ENCODE measurements at places on chromosomes 4 and X.

GRCh38 chr4:127586922-127587571 lies 45.7 kb upstream of the INTU start:
- peak; percentile 80 for DNase-seq

- no peak for DNase-seq
Observed at GRCh38 chr4:140833280-140833679, 77.1 kb upstream of the TBC1D9 start.

DNA sequence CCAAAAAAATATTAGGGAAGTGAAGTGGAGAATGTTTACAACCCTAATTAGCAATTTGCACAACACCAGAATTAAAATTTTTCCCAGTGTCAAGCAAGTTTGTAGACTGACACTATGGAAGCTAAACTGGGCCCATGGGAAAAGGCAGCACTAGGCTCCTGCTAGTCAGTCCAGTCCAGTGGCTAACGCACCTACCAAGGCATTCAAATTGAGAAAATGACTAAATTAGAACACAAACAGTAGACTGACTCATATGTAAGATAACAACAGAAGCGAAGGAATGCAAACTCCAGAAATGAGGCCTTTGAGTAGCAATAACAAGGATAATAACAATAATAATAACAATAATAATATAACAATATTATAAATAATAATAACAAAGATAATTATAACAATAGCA lies 90.7 kb downstream of the GRIA3 start:
- no peak for DNase-seq

- no peak for DNase-seq
Observed at GRCh38 chrX:18892899-18893298, 91.0 kb downstream of the PHKA2 start.

DNA sequence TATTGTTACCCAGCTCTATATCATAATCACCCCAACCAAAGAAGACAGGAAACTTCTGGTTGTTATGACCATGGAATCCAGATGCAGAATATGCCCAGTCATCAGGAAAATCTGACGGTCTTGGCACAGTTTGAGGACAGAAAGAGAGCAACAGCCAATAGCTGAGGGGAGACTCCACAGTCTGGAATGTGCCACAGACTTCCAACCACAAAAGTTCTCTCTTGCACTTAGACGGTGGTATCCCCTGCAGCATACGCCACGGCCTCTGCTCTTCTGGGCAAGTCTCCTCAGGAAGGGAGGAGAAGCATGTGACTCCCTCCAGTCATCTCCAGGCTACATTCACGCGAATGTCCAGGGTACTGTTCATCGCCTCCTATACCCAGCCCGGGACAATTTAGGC lies 18.4 kb downstream of the ZNF827 start:
- no peak for DNase-seq

- no peak for DNase-seq
Observed at GRCh38 chr4:77920371-77920770, 57.7 kb downstream of the MRPL1 start.

GRCh38 chrX:136209016-136209738 lies 42.0 kb downstream of the MAP7D3 start:
- DNase-seq = peak; percentile 76

- DNase-seq = no peak
Observed at GRCh38 chrX:8846266-8846665, 45.1 kb upstream of the FAM9A start.

DNA sequence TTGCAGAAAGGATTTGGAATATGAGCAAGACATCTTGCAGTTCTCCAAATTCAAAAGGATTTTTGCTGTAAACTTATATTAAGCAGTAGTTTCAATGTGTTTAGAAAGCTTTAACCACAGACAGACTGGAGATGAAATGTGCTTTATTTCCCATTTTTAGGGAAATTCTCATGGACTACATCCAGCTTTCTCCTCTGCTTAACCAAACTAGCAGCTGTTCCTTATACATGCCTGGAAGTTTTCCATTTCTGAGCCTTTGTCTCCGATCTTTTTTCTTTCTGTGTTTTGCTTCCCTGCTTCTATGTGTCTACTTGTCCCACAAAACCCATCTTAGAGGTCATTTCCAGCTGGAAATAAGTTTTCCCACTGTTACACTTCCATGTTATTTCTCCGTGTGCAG lies 41.6 kb downstream of the TMA16 start:
- DNase-seq = no peak

- DNase-seq = no peak
Observed at GRCh38 chr4:188732131-188732530, 592.9 kb downstream of the TRIML1 start.

DNA sequence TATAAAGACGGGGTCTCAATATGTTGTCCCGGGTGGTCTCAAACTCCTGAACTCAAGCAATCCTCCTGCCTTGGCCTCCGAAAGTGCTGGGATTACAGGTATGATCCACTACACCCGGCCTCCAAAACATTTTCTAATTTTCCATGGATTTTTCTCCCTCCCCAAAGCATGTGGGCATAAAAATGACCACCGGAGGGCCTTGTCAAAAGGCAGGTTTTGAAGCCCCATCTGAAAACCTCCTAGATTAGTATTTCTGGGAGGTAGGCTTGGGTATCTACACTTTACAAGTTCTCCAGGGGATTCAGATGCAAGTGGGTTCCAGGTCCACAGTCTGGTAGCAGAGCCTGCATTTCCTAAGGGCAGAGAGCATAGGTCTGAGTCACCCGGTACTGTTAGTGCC lies 1.4 kb upstream of the GPR173 start:
- DNase-seq = peak; percentile 46

- DNase-seq = no peak
Observed at GRCh38 chrX:31314921-31315320, 243.1 kb upstream of the FTHL17 start.

DNA sequence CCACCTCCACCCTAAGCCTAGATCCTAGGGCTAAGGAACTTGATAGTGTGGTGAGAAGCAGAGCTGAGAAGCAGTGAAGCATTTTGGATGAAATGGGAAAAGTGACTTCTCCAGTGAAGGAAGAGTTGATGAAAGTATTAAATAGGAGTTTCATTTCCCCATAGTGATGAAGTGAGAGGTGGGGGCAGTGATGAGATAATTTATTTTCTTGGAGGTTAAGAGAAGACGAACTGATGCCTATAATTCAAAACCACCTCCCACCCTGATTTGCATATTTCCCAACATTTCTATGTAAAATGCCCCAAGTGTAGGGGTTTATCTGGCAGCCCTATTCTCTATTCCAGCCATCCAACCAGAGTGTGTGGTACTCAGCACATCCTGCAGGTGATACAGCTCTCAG lies 6.3 kb downstream of the LONRF3 start:
- no peak for DNase-seq

DNA sequence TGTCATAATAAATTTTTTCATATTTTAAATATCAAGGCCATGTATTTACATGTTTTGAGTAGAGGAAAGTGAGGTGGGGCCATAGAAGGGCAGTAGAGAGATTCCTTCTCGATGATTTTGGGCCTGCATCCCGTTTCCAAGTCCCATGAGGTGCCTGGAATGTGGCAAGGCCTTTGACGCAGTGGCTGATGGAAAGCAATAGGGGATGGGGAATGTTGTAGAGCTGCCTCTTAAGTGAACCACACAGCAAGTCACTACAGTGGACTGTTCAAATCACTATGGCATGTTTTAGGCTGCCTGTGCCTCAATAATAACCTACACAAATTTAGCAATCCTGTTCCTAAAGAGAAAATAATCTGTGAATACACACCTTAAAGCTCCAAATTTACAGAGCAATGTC lies 48.3 kb downstream of the ANXA5 start:
- DNase-seq = no peak

- no peak for DNase-seq
Observed at GRCh38 chrX:1074172-1074571, 138.3 kb downstream of the CRLF2 start.

DNA sequence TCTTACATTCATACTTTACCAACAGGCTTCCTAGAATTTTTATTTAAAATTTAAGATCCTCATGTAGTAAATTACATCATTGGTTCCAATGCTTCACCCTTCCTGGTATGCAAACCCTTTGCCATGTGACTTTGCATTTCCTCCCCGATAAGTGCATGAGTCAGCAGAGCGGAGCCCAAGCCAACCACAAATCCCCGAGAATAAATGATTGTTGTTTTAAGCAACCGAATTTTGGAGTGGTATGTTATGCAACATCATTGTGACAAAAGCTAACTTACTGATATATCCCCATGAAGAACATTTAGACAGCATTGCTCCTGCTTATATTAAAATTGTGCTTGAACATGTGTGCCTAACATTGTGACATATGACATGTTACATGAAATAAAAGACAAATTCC lies 199.4 kb upstream of the DDX53 start:
- DNase-seq = no peak

DNA sequence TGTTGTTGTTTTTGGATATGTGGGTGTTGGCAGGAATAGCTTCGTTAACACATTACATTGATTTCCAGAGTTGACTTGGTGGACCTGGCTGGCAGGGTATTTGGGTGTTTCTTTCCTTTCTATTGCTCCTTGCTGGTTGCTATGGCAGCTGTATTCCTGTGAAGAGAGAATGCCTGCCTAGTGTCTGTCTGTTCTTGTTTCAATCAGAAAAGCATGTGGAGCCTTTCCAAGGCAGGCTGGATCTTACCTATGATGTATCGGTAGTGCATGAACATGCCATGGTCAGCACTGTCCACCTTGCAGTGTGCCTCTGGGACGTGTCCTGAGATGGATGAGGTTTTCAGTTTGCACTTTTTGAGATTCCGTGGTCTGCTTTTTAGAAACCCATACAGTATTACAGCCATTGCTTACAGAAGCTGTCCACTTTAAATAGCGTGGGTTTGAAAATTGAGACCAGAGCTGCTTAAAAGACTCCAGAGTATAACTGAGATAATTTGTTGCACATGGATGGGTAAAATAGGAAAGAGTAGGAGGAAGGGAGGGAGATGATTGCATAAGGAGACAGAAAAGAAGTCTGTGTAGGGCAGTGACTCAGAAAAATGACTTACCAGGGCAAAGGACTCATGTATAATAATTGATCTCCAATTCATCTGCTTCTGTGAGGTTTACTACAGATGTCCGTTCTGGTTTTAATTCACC lies 20.0 kb upstream of the AADAT start:
- DNase-seq = peak; percentile 57

DNA sequence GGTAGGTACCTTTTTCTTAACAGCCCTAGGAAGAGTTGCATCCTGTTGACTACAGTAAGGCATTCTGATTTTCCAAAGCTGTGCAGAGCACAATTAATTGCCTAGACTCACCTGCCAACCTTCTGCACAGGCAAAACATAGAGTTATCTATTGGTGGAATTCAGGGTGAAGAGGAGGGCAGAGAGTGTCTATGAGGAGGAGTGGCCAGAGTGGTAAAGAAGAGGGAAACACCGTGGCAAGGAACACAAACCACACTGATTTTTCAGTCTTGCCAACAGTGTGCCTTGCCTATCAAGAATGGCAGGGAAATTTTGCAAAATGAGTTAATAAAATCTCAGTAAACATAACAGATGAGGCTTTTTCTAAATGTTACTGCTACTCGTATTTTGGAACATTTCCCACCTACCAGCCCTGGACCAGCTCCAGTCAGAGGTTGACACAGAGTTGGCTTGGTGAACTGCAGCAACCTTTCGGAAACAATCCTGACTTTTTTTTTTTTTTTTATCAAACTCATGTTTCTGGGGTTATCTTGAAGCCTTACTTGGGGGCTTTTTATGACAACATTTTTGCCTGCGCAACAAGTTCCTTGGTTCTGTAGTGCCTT lies 67.9 kb upstream of the CAPN6 start:
- no peak for DNase-seq

DNA sequence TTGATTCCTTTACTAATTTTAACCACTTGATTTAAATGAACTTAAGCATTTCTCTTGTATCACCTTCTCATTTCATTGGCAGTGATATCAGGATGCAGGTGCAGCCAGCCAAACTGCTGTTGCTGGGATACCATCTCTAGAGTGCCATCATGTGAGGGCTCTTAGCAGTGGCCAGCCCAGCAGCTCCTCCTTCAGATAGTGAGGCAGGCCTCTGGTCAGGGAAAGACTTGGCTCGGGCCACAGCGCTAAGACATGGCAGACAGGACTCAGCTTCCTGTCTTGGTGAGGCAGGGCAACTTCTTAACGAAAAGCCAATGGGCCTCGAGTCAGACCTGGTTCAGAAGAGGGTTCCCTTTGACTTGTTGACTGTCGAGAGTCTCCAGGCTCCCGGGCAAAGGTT lies 50.0 kb downstream of the NOP14 start:
- DNase-seq = no peak

DNA sequence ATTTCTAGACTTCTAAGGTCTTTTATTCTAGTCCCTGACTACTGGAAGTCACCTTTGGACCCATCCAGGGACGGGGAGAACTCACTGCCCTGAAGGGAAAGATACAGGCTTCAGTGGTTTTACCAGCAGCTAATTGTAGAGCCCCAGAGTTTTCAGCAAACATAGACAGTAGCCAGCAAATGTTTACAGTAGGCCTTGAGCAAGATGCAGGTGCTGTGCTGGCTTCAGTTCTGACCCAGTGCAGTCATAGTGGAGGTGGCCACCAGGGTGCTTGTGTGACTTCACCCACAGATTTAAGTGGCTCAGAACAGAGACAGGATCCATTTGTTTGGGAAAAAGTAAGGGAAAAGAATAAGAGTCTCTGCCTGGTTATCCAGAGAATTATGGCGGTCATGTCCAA lies 384.4 kb upstream of the AR start:
- no peak for DNase-seq

GRCh38 chrX:32455704-32456103 lies 755.6 kb downstream of the DMD start:
- no peak for DNase-seq

DNA sequence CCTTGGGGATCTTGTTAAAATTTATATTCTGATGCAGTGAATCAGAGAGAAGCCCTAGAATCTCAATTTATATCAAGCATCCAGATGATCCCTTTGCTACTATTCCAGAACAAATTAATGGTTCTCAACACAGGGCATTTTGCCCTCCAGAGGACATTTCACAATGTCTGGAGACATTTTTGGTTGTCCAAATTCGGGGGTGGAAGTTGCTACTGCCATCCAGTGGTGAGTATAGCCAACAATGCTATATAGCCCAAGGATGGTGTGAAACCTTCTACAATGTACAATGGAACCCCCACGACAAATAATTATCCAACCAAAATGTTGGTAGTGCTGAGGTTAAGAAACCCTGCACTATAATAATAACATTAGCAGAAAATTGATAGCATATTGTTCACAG lies 2440.0 kb downstream of the PCDH7 start:
- DNase-seq = peak; percentile 42

DNA sequence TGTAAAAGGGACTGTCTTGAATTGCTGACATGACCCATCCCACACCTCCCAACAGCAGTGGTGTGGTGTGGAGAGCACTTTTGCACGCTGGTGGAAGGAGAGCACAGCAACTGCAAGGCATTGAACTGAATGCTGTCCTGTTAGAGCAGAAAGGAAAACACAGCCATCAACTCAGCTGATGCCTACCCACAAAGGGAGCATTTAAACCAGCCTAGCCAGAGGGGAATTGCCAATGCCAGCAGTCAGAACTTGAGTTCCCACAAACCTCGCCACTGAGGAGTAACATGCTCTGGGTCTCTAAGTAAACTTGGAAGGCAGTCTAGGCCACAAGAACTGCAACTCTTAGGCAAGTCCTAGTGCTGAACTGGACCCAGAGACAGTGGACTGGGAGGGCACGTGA lies 31.9 kb downstream of the MAGED4 start:
- no peak for DNase-seq

GRCh38 chrX:152958047-152958446 lies 35.9 kb downstream of the PNMA5 start:
- no peak for DNase-seq

GRCh38 chr4:109041463-109042360 lies 260.7 kb downstream of the COL25A1 start:
- DNase-seq = no peak

GRCh38 chrX:12747433-12747832 lies 43.8 kb upstream of the PRPS2 start:
- no peak for DNase-seq
